PC-3 (cell line): ENCODE measurements at places on chromosomes 5 and 9.

DNA sequence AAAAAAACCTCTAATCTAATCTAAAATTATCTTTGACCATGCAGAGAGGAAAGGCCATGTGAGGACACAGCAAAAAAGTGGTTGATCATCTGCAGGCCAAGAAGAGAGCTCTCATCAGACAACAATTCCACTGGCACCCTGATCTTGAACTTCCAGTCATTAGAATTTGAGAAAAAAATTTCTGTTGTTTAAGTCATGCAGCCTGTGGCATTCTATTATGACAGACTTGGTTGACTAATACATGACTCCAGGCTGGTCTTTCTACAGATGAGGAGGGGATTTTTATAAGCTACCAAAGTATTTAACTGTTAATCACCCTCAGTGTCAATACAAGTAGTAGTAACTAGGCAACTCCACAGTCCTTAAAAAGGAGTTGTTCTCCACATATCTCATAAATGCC is 358.5 kb upstream of the RGMB start:
- H3K4me1 ChIP-seq = peaks cover 33% of the 10 kb centered on the region
- no peak overlapping the region for H3K4me3 ChIP-seq
- H3K27ac ChIP-seq = peak overlapping the region; percentile 92
- DNase-seq = peak; percentile 96
- H3K27me3 ChIP-seq = no peaks in the 10 kb centered on the region

DNA sequence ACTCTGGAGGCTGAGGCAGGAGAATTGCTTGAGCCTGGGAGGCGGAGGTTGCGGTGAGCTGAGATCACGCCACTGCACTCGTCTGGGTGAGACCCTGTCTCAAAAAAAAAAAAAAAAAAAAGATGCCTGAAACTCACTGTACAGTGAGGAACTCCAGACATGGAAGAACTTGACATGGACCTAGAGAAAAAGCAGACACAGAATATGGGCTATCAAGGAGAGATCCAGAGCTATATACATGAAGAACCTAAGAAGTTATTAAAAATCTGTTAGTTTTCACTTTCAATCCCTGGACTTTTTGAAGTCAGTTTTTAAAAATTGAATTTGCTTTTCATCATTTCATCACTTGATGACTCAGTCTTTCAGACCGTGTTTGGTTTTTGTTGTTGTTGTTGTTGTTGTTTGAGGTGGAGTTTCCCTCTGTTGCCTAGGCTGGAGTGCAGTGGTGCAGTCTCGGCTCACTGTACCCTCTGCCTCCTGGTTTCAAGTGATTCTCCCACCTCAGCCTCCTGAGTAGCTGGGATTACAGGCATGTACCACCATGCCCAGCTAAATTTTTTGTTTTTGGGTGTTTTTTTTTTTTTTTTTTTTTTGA is 20.3 kb downstream of the PAIP2 start:
- no peak overlapping the region for H3K27ac ChIP-seq
- no peaks in the 10 kb centered on the region for H3K27me3 ChIP-seq
- H3K4me1 ChIP-seq = peaks cover 11% of the 10 kb centered on the region
- H3K36me3 ChIP-seq = peaks cover 13% of the 10 kb centered on the region; the same call in 1 of the 2 replicates
- no peak overlapping the region for H3K4me3 ChIP-seq
- DNase-seq = no peak

GRCh38 chr9:136268318-136268717 is 22.7 kb upstream of the QSOX2 start:
- H3K4me3 ChIP-seq = no peak overlapping the region
- no peaks in the 10 kb centered on the region for H3K36me3 ChIP-seq
- no peak for DNase-seq
- no peaks in the 10 kb centered on the region for H3K4me1 ChIP-seq
- no peak overlapping the region for H3K27ac ChIP-seq

DNA sequence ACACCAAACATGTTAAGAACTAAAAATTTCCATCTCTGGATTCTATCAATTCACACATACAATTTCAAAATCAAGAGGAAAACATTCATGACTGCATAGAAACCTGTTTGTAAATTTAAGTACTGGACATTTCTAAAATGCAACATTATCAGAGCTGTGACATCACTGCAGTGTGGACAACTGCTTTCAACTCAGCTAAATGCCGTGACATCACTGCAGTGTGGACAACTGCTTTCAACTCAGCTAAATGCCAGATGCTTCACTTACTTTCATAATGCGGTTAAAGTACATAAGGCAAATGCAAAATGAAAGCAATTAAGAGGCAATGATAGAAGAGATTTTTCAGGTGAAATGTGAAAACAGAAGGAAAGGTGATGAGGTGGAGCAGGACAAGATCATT is 161.5 kb downstream of the ARL15 start:
- no peak overlapping the region for H3K27ac ChIP-seq
- no peaks in the 10 kb centered on the region for H3K27me3 ChIP-seq
- no peak for DNase-seq
- H3K36me3 ChIP-seq = no peaks in the 10 kb centered on the region

- peaks cover 59% of the 10 kb centered on the region for H3K4me1 ChIP-seq
- peak overlapping the region; percentile 78 for H3K4me3 ChIP-seq
- DNase-seq = peak; percentile 46
- peaks cover 2% of the 10 kb centered on the region; the same call in 1 of the 2 replicates for H3K36me3 ChIP-seq
- H3K27me3 ChIP-seq = no peaks in the 10 kb centered on the region
Observed at GRCh38 chr9:127567035-127567729, 44.9 kb upstream of the STXBP1 start.

GRCh38 chr5:170573660-170574059 is 69.8 kb downstream of the KCNIP1 start:
- no peaks in the 10 kb centered on the region for H3K4me1 ChIP-seq
- H3K27ac ChIP-seq = no peak overlapping the region
- H3K27me3 ChIP-seq = peaks cover 55% of the 10 kb centered on the region
- no peak for DNase-seq

DNA sequence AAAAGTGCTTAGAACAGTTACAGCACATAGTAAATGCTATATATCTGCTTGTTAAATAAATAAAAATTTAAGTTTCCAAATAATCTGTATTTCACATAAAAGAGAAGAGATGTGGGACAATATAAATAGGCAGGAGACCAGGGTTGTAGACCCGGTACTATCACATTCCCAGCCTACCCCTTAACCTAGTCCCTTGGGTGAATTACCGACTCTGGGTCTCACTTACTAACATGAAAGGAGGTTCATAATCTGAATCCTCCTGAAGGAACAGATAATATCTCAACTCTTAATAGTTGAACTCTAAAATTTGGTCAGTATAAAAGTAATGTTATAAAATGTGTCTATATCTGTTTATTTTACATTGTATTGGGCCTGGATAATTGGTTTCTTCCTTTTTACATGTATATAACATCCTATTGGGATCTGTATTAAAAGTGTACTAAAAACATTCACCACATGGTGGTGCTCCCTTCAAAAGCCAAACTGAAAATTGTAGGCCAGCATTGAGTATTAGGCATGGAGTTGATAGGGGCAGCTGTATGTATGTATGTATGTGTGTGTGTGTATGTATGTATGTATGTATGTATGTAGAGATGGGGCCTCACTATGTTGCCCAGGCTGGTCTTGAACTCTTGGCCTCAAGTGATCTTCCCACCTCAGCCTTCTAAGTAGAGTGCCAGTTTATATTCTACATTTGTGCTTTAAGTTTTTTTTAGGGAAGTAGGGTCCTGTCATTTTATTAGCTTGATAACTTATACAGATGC is 64.2 kb upstream of the ABL1 start:
- H3K4me1 ChIP-seq = no peaks in the 10 kb centered on the region; the same call in 1 of the 2 replicates
- H3K36me3 ChIP-seq = no peaks in the 10 kb centered on the region
- H3K27me3 ChIP-seq = no peaks in the 10 kb centered on the region
- no peak overlapping the region for H3K27ac ChIP-seq

GRCh38 chr9:22446950-22447617 is 460 bp downstream of the DMRTA1 start:
- peaks cover 28% of the 10 kb centered on the region for H3K4me1 ChIP-seq
- H3K27ac ChIP-seq = peak overlapping the region; percentile 27
- peak overlapping the region; percentile 68 for H3K4me3 ChIP-seq
- no peaks in the 10 kb centered on the region for H3K27me3 ChIP-seq
- no peaks in the 10 kb centered on the region for H3K36me3 ChIP-seq
- DNase-seq = peak; percentile 72

DNA sequence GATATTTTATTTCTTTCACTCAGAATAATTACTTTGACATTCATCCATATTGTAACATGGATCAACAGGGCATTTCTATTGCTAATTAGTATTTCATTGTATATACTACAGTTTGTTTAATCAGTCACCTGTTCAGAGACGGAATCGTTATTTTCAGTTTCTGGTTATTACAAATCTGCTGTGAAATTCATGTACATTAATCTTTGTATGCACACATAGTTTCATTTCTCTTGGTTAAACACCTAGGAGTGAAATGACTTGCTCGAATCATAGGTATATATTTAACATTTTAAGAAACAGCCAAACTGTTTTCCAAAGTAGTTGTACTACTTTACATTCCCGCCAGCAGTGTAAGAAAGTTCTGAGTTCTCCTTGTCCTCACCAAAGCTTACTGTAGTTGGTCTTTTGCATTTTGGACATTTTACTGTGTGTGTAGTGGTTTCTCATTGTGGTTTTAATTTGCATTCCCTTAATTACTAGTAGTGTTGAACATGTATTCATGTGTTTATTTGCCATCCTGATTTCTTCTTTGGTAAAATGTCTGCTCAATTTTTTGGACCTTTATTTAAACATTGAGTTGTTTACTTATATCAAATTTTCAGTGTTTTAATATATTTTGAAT is 198.2 kb downstream of the SAXO1 start:
- no peaks in the 10 kb centered on the region for H3K4me1 ChIP-seq
- no peak for DNase-seq
- H3K27me3 ChIP-seq = no peaks in the 10 kb centered on the region
- no peaks in the 10 kb centered on the region for H3K36me3 ChIP-seq
- no peak overlapping the region for H3K27ac ChIP-seq
- H3K4me3 ChIP-seq = no peak overlapping the region

GRCh38 chr5:56143373-56143714 is 89.8 kb downstream of the ANKRD55 start:
- H3K4me1 ChIP-seq = peaks cover 9% of the 10 kb centered on the region
- H3K27ac ChIP-seq = no peak overlapping the region
- H3K4me3 ChIP-seq = no peak overlapping the region
- no peak for DNase-seq
- no peaks in the 10 kb centered on the region for H3K27me3 ChIP-seq

DNA sequence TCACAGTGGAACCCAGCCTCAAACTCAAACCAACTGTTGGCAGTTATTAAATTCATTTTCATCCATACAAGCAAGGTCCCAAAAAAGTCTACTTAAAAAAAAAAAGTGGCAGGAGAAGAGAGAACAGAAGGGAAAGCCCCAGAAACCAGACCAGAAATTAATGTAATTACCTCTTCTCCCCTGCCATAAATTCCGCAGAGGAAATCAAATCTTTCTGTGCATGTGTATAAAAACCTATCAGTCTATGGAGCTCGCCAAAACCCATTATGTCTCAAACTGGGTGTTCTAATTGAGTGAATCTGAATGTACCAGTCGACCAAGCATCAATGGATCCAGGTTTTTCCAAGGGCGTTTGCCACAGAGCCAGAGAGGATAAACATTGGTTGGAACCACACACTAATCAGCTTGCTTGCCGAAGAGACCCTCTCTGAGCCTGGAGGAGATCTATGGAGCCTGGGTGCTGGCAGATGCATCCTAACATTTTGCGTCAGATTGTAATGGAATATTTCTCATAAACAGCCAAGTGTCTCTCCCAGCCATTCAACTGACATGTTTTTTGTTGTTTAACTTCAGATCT is 7.9 kb upstream of the HAND1 start:
- no peak for DNase-seq
- no peaks in the 10 kb centered on the region for H3K36me3 ChIP-seq
- H3K27me3 ChIP-seq = peaks cover 86% of the 10 kb centered on the region
- no peak overlapping the region for H3K4me3 ChIP-seq

DNA sequence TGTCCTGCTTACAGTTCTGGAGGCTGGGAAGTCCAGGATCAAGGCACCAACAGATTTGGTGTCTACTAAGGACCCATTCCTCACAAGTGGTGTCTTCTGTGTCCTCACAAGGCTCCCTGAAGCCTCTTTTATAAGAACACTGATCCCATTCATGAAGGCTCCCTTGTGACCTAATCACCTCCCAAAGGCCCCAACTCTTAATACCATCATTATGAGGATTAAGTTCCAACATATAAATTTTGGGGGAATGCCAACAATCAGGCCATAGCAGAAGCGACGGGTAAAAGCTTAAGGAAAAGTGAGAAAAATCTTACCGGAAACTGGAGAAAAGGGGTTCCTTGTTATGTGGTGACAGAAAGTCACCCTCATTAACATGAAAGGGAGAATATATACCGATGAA is 11.2 kb downstream of the CTNNAL1 start:
- H3K36me3 ChIP-seq = peaks cover 34% of the 10 kb centered on the region
- H3K4me3 ChIP-seq = no peak overlapping the region
- no peaks in the 10 kb centered on the region for H3K27me3 ChIP-seq
- DNase-seq = no peak
- peak overlapping the region; percentile 74 for H3K27ac ChIP-seq

DNA sequence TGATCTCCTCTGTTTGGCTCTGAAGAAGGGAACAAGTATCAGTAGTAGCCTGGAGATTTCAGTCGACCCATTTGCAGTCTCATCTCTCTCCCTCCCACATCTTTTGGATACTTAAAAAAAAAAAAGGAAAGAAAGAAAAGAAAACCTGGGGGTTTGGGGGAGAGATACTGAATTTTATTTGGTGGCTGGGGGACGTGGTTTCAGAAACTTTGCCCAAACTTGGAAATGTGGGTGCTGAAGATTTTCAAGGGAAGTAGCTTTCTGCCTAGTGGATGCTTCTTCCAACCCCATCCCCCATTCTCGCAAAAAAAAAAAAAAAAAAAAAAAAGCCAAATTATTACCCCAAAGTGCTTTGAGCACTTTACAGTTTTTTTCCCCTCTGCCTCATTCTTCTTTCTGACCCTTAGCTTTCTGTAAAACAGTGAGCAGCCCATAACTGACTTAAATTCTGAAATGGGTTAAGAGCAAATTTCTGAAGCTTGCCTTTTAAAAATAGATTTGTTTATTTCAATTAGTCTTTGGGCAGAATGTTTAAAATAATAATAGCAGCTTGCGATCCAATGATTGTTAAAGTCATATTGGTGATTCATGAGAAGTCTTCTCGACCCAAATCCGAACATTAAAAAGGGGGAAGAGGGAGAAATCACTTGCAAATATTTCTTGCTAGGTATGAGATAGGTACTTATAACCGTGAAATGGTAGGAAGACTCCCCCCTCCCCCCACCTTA is 894 bp downstream of the FST start:
- H3K27me3 ChIP-seq = no peaks in the 10 kb centered on the region
- H3K27ac ChIP-seq = peak overlapping the region; percentile 96
- H3K36me3 ChIP-seq = peaks cover 49% of the 10 kb centered on the region
- H3K4me3 ChIP-seq = peak overlapping the region; percentile 97
- no peak for DNase-seq

DNA sequence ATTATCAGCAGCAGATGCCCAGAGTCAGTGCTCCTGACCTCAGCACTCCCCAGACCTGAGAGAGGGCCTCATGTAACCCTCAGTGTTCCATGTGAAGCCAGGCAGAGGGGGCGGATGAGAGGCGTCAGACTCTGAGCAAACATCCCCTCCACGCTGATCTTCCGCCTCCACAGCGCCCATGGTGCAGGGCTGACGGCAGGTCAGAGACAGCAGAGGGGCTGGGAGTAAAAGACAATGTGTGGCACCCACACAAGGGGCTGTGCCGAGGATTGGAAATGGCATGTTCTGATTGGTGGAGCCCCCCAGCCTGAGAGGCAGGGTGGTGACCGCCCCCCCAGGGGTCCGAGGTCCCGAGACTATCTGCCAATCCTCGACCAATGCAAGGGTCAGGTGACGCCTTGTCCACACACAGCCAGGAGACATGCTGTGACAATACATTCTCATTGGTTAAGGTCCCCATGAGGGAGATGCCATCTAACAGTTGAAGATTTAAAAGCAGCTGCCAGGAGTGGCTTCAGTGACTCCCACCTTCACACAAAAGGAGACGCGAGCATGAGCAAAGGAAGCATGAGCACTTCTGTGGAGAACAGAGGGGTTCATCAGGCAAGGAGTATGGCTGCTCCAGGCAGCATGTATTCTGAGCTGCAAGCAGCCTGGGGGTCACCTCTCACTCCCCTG is 19.3 kb upstream of the SLC25A51 start:
- peaks cover under 1% of the 10 kb centered on the region for H3K36me3 ChIP-seq
- no peak overlapping the region for H3K4me3 ChIP-seq
